SHP77 (cell line): ENCODE measurements at places on chromosomes 3 and 15.

- DNase-seq, result no peak
Observed at GRCh38 chr15:77455696-77456321, 35.1 kb downstream of the HMG20A start.

DNA sequence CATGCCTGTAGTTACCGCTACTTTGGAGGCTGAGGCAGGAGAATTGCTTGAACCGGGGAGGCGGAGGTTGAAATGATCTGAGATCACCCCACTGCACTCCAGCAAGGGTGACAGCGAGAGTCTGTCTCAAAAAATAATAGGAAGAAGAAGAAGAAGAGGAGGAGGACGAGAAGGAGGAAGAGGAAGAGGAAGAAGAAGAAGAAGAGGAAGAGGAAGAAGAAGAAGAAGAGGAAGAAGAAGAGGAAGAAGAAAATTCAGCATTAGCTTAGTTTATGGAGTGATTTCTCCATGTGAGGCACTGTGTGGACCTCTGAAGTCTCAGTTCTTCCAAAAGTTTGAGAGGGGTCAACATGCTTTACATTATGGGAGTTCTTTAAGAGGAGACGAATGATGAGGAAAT is 17.4 kb upstream of the MEGF11 start:
- DNase-seq, result no peak

DNA sequence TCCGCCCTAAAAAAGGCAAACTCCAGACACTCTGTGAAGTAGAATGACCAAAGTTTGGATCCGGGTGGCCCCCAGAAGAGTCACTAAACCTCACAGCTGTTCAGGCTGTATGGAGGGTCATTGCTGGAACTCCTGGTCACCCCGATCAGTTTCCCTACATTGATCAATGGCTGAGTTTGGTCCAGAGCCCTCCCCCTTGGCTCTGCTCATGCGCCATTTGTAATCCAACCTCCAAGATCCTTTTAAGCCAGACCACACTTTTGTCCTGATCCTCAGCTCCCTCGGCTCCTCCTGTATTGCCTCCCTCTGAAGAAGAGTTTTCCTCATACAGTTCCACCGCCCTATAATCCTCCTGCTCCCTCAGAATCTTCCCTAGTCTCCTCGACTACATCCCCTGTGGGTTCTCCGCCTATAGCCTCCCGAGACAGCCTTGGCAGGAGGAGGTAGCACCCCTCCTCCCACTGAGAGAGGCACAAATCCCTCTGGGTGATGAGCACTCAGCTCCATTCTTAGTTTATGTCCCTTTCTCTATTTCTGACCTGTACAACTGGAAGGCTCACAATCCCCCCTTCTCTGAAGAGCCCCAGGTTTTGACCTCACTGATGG is 42.2 kb downstream of the ZBTB11 start:
- no peak for DNase-seq

DNA sequence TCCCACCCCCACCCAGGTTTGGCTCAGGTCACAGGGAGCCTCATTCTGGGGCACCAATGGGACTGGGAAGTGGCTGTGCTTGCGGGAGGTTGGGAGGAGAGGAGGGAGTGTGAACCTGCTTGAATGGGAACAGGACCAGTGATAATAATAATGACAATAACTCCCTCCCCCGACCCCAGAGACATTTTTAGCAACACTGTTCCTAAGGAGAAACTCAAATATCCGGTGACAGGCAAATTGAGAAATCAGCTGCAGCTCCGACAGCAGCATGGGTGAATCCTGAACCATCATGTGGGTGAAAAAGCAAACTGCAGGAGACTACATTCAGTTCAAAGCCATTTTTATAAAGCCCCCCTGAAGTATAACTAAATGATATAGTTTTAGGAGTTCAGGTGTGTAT is 11.6 kb upstream of the RPL29 start:
- no peak for DNase-seq

GRCh38 chr15:34765741-34766140 is 10.9 kb upstream of the GJD2 start:
- DNase-seq, result no peak

DNA sequence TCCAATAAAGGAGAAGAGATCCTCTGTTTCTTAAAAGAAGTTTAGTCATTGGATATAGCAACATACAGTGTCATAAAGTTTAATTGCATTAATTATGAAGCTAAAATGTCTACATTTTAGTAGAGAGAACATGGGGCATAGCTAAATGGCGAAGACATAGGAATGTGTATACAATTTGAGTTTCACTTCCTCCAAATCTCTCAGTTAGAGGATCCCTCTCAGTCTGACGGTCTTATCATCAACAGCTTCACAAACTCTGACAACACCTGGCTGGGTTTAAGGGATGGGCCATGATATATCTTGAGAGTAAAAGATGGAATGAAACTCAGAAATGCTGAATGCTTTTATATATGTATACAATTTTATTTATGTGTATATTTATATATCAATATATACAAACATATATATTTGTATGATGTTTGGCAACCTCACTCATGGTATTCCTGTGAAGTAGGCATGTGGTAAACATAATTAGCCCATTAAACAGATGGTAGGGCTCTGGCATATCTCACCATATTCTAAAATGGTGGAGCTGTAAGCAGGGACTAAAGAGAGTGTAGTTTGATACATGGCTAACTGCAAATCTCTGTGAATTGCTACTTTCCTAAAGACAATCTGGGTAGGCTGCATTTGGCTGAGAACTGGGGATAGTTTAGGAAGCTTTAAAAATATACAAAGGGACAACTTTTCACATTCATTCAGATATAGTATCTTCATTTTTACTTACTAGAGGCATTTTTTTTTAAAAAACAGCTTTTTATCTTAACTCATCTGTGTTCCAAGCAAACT is 111.6 kb downstream of the TIGIT start:
- no peak for DNase-seq

GRCh38 chr3:4731543-4732111 is 238.5 kb downstream of the ITPR1 start:
- DNase-seq, result no peak
